ENCODE measurements at places on chromosomes 2 and 18.

DNA sequence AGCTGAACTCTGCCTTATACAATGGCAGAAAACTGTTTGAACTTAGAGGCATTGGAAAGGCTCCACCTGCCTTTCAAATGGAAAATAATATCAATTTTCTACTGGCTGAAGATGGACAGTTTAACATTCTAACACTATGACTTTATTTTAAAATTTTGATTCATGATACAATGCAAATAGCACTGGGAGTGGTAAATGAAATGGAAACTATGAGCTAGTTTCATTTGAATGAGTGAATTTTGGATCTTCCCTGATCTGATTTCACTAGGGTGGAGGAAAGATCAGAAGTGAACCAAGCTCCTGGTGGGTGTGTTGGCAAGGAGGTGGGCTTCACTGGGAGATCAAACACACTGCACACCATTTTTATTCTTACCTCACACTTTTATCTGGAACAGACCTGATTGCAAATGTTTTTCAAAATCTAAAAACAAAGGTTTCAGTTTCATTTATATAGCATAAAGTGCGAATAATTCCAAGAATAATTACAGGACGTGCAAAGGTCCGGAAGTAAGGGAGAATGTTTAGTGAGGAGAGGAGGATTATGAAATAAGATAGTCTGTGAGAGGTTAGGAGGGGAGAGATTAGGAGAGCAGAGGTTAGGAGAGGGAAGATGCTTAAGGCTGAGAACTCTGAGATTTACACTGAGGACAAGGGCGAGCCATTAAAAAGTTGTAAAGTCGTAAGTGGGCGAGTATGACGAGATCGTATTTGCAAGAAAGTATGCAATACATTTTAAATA, 18.6 kb upstream of the MBP start:
- DNase-seq, result no peak

GRCh38 chr18:63752636-63753035, 22.6 kb upstream of the SERPINB7 start:
- no peak for DNase-seq

GRCh38 chr2:160332318-160332717, 132.2 kb upstream of the ITGB6 start:
- no peak for DNase-seq

DNA sequence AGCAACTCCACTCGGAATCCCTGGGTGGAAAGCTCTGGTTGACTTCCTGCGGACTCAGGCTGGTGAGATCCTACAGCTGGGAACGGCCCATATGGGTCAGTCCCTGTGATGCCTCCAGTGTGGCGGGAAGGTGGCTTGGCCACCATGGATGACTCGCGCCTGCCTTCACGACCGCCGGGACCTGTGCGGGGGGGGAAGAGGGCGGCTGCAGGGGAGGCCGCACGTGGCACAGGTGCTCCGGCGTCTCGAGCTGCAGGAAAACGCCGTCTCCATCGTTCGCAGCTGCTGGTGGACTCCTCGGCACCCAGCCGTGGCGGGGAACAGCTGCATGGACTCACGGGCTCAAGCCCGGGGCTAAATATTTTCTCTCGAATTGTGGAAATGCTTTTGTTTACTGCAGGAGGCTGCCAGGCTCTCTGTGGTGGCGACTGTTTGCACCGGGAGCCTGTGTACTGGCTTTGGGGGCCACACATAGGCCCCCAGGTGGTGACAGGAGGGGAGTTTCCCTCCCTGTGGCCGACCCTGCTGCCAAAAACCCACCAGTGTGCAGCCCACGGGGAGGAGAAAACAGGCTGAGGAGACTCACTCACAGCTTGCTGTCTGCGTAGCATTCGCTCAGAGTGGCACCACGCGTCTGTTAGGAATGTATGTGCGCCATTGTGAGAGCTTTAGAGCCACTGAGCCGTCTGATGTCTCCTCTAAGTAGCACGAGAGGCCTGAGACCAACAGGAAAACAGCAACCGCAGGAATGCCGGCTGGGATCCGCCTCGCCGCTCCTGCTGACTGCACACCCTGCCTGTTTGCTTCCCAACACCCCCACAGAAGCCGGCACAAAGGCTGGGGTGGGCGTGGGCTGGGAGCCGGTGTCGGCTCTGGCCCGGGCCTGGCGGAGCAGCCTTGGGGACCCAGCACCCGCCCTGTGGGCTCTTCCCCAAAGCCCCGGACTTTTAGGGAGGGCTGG, 89.2 kb downstream of the NFATC1 start:
- DNase-seq, result no peak

DNA sequence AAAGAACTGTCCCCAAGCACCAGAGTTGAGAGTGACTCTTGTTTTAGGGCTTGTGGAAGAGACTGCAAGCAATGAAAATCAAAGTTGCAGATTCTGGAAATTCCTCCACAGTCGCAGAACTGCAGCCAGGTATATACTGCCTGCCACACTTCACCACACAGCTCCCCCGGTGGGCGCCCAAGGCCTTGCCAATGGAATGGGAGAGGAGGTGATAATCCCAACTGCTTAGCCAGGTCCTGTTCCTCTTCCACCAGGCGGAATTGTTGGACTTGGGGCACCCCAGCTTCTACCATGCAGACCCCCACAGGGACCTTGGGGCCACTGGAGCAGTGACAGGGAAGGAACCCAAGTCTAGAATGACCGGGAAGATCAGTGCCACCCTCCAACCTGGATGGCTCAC, 4.8 kb upstream of the PDIA6 start:
- peak; percentile 34 for DNase-seq

- DNase-seq, result no peak
Observed at GRCh38 chr2:229022071-229022470, 249.0 kb downstream of the PID1 start.

DNA sequence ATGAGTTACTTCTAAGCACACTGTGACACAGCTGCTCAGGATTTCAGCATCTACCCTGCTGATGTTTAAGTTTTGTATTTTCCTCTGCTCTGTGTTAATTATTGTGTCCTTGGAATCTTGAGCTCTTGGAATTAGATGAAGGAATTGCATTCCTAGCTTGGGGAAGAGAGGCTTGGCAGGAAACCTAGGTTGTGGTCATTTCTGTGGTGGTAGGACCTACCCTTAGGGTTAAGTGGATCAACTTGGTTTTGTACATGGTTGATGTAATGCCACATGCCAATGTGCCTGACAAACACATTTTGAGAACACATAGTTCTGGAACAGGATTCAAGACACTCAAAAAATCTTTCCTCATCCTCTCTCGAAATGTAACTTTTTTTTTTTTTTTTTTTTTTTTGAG, 264.5 kb upstream of the MEX3C start:
- DNase-seq, result no peak

- no peak for DNase-seq
Observed at GRCh38 chr18:61595615-61596251, 262.5 kb downstream of the CDH20 start.

GRCh38 chr2:191311-192190, 72.3 kb downstream of the SH3YL1 start:
- no peak for DNase-seq

DNA sequence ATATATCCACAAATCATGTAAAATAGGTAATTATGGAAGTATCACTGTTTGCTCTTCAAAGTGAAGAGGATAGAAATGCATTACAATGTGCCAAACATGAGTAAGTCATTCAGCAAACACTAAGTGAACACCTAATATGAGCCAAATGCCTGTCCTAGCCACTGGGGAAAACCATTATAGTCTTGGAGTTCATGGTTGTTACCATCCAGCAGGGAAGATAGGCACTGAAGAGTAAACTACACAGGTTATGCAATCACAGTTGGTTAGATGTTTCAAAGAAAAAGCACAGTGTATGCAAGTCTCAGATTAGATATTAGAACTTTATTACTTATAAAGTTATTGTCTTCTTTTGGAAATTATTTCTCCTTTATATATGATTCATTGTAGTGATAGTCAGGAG, 3.9 kb upstream of the SERPINB2 start:
- no peak for DNase-seq

DNA sequence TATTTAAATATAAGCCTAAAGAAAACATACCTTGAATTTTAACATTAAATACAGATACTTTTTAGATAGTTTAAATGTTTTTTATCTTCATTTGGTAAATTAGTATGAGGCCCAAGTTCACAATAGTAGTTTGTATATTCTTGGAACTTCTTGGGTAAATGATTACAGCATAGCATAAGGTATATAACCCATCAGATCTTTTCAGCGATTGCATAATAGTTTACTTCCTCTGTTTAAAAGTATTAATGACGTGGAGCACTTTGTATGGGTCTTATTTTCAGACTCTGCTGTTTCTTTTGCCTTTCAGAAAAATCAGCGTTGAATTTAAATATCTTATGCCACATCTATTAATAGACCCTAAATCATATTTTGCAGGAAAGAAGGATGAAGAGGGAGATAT, 60.2 kb downstream of the CHRNA1 start:
- DNase-seq, result no peak

DNA sequence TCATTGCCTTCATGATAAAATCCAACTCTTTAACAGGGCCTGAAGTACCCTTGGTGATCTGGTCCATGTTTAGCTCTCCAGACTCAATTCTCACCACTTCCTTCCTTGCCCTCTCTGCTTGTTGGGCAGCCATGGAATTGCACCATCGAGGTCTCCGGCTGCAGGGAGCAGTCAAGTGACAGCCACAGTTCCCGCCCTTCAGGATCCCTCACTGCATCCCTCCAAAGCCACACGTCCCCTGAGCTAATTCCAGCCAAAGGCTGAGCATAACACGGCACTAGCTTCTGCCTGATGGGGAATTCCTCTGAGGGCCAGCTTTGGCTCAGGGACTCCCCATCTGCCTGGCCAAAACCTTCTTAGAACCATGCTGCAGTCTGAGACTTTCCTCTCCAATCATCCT, 47.4 kb upstream of the SLC1A4 start:
- DNase-seq, result no peak

- DNase-seq, result no peak
Observed at GRCh38 chr2:54618646-54619565, 104.6 kb upstream of the EML6 start.

- DNase-seq, result no peak
Observed at GRCh38 chr2:216090369-216090786, 8.7 kb downstream of the TMEM169 start.

- no peak for DNase-seq
Observed at GRCh38 chr2:100252811-100253698, 69.2 kb downstream of the LONRF2 start.

DNA sequence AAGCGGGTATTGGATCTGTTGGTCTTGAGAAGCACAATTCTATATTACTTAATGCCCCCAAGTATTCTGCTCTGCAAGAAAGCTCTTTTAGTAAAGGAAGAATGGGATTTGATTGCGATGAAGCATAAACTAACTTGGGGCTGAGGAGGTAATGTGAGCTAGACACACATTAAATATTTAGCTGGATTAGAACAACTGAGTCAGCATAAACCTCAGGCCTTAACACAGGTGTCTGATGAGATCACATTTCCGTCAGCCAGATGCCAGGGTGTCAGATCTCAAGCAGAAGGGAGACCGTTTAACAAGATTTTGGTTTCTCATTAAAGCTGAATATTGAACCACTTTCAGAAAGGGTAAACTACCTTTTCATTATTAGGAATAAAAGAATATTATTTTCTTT, 94.5 kb downstream of the GYPC start:
- DNase-seq, result no peak

DNA sequence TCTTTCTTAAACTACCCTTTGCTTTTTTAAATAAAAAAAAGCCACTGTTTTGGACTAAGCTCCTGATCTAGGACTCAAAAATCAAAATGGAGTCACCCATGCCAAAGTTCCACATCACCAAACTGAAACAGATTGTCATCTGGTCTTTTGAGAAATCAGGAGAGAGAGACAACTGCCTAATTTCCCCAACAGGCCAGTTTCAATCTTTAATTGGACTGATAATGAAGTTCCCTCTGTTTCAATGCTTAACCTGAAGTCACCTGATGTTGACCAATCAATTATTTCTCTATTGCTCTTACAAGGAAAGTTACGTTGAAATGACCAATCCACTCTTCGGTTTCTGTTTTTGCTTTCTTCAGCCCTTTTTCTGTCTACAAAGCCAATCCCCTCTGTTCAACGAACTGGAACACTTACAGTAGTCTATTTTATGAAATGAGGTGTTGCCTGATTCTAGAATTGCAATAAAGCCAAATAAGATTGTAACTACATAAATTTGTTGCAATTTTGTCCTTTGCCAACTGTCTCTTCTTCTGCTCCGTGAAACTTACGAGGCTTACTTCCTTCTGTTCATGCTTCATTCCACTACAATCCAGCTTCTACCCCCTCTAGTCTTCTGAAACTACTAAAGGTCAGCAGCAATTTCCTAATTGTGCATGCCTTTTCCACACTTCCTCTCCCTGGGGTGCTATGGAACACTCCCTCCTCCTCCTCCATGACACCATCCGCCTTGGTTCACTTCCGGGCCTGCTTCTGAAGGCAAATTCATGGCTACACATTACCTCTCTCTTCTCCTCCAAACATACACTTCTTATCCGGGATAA, 95.2 kb upstream of the CD302 start:
- DNase-seq, result no peak

DNA sequence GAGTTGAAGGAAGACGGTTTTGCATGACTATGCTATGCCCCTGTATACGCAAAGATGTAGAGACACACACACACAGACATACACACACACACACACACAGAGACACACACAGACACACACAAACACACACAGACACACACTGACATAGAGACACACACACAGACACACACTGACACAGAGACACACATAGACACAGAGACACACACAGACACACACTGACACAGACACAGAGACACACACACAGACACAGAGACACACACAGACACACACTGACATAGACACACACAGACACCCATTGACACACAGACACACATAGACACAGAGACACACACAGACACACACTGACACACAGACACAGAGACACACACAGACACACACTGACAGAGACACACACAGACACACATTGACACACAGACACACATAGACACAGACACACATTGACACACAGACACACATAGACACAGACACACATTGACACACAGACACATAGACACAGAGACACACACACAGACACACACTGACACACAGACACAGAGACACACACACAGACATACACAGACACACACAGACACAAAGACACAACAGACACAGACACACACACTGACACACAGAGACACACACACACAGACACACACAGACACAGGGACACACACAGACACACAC, 121.3 kb downstream of the BCL2 start:
- DNase-seq, result no peak

DNA sequence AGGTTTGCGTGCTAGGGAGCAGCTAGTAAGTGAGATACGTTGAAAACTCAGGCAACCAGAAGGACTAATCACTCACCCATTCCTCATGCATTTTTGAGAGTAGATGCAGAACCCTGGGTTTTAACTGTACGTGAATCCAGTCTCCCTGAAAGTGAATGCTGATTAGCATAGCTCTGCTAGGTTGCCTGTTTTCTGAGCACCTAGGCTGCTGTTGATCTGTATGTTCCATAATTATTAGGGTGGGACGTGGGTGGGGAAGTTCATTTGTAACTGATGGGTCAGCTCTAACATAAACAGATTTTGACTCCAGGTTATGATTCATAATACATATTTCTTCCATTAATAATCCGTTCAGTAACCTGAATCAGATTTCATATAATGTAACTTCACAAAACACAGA, 379.0 kb upstream of the FANCL start:
- DNase-seq, result no peak

- DNase-seq, result no peak
Observed at GRCh38 chr2:15819562-15820256, 120.6 kb upstream of the MYCN start.

GRCh38 chr2:124325667-124326440, 300.8 kb downstream of the CNTNAP5 start:
- no peak for DNase-seq

- DNase-seq, result no peak
Observed at GRCh38 chr2:20957788-20958525, 85.9 kb downstream of the APOB start.
